Suppressor macrophage treated with lipopolysaccharide for 4 hours (primary cell): ENCODE measurements at places on chromosomes 5 and 9.

GRCh38 chr5:143354025-143354424, 49.5 kb downstream of the NR3C1 start:
- peak; percentile 31 for DNase-seq

GRCh38 chr5:68332080-68332451, 116.5 kb downstream of the PIK3R1 start:
- no peak for DNase-seq

DNA sequence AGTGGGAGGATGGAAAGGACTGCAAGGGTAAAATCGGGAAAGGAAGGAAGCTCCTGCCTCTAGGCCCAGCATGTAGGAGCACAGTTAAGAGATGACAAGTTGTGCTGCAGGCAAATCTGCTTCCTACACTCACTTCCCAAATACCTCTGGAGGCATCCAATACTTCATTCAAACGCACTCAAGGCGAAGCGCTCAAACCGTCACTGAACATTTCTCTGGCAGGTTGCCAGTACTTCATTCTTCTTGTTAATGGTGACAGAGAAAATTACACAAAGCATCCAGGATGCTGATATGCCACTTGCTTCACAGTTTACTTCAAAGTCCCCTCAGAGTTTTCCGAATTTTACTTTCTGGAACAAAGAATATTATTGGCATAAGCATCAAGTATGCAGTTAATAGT, 59.8 kb downstream of the NREP start:
- DNase-seq = peak; percentile 31

DNA sequence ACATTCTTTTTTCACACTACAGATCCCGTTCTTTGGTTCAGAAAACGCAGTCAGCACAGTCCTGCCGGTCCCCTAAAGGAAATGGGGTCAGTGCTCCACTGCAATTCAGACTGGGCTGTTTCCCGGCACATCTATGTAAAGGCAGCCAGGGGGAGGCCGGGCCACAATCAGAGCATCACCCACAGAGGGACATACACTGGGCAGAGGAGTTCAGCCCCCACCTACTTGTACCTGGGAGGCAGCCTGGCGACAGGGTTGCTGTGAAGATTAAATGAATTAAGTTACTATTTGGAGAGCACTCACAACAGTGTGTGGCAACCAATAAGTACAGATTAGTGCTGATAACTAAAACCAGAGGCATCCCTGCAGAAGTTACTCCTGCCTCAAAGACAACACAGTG, 4.5 kb downstream of the PTPN3 start:
- DNase-seq = no peak

DNA sequence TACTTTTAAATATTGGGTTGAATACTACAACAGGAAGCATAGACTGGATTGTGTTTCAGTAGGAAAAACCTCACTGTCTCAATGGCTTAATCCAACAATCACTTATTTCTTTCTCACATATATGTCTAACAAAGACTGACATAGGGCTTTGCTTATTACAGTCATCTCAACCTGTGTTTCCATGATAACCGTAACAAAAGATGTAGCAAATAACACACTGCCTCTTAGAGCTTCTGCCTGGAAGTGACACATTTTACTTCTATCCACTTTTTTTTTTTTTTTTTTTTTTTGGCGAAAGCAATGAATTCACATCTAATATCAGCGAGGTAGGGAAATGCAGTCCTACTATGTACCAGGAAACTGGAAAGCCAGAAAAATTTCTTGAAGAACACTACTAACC, 204.9 kb upstream of the CDKN2B start:
- DNase-seq = no peak

DNA sequence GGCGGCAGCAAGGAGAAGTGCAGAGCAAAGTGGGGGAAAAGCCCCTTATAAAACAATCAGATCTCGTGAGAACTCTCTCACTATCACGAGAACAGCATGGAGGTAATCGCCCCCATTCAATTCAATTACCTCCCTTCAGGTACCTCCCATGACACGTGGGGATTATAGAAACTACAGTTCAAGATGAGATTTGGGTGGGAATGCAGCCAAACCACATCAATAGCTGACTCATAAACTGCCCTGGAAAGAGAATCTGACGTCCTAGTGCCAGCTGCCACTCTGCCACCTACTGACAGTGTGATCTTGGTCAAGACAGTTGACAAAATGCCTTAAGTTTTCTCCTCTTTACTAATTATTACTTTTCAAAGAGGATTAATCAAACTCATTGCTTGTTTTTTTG, 128.3 kb downstream of the GPBP1 start:
- DNase-seq = peak; percentile 25

- DNase-seq = no peak
Observed at GRCh38 chr9:106799152-106799551, 63.8 kb upstream of the ZNF462 start.

DNA sequence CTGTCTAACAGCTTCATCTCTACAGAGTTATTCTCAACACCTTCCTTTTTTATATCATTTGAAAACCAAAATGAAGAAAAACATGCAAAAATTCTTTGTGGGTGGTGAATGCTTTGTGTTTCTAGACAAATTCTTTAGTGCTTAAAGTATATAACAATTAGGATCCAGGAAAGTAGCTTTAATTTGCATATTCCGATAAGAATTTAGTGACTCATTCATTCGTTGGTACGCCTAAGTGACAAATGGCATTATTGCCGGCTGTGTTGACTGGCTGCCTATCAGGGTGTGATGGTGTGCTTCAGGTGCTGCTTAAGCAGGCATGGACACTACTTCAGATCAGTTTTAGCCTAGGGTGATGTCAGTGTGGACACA, 35.2 kb downstream of the LMNB1 start:
- DNase-seq = no peak

GRCh38 chr9:78502566-78502965, 205.6 kb downstream of the PSAT1 start:
- no peak for DNase-seq

DNA sequence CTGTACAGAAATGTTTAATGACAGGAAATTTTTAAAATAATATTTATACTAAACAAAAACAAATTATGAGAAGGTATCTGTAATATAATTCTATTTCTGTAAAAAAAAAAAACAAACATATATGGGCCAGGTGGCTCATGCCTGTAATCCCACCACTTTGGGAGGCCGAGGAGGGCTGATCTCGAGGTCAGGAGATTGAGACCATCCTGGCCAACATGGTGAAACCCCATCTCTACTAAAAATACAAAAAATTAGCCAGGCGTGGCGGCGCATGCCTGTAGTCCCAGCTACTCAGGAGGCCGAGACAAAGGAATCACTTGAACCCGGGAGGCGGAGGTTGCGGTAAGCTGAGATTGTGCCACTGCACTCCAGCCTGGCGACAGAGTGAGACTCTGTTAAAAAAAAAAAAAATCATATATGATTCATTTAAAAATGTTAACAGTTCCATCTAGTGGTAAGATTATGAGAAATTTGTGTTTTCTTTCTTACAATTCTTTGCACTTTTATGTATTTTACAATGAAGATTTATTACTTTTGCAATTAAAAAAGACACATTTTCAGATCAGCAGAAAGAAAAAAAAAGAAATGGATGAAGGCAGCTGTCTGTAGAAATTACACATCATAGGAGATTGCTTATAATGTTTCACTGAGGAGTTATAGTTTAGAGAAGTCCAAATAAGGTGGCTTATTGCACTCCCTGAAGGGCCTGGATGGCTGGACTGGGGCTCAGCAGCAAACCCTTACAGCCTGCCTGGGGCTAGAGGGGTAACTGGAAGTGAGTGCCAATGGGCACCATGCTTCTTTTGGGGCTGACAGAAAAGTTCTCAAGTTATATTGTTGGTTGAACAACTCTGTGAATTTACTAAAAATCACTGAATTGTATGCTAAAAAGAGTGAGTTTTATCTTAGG, 20.3 kb downstream of the C9orf153 start:
- no peak for DNase-seq

GRCh38 chr5:14503681-14504331, 77.8 kb upstream of the OTULINL start:
- no peak for DNase-seq
